ENCODE measurements at places on chromosomes 11 and 22.

- no peak for ATAC-seq
Observed at GRCh38 chr22:50360578-50360977, 17.5 kb downstream of the PPP6R2 start.

GRCh38 chr22:30885001-30885366, 83.6 kb downstream of the MORC2 start:
- no peak for ATAC-seq

- ATAC-seq, result no peak
Observed at GRCh38 chr22:49046000-49046545, 781.6 kb downstream of the BRD1 start.

DNA sequence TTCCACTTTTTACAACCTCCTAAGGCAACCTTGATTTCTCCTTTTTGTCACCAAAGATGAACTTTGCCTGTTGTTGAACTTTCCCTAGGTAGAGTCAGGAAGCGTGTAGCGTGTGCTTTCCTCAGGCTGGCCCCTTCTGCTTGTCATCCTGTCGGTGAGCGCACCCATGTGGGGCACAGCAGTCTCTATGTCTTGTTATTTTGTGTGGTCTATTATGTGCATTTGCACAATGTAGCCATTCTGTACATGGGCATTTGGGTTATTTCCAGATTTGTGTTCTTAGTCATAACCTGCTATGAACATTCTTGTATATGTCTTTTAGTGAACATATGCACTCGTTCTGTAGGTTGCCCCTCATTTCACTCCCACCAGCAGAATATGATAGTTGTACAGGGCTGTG, 34.9 kb downstream of the CABIN1 start:
- no peak for ATAC-seq

DNA sequence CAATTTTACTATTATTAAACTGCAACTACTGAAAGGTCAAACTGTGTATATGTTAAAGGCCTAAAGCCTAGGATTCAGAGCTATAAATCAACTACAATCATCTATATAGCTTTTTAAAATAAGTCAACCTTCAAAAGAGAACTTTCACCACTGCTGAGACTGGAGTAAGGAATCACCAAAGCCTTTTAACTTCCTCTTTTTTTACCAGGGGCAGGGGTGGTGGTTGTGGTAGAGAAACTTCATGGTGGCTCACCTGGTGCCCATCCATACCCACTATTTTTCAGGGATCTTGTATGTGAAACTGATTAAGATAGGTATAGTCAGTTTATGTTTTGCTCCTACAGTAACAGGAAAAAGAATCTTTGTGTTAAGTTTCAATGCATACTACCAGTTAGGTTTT, 31.5 kb downstream of the TSG101 start:
- ATAC-seq, result no peak

- no peak for ATAC-seq
Observed at GRCh38 chr11:95548416-95548815, 241.2 kb downstream of the FAM76B start.

GRCh38 chr11:87260811-87261210, 223.1 kb downstream of the TMEM135 start:
- ATAC-seq, result no peak

DNA sequence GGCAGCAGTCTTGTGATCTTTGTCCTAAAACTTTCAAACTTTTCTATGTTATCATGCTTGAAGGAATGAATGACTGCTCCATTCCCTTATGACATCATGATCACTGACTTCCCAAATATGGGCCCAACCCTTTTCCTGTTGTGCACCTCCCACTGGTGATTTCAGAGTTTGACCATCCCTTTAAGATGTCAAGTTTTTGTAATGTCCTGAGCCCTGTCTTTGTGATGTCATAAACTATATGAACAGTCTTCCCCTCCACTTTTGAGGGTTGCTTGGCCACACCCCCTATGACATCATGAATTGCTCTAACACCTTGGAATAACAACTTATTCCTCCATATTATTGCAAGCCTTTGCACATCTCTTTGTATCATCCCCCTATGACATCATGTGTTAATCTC, 16.5 kb upstream of the NUCB2 start:
- ATAC-seq, result no peak

DNA sequence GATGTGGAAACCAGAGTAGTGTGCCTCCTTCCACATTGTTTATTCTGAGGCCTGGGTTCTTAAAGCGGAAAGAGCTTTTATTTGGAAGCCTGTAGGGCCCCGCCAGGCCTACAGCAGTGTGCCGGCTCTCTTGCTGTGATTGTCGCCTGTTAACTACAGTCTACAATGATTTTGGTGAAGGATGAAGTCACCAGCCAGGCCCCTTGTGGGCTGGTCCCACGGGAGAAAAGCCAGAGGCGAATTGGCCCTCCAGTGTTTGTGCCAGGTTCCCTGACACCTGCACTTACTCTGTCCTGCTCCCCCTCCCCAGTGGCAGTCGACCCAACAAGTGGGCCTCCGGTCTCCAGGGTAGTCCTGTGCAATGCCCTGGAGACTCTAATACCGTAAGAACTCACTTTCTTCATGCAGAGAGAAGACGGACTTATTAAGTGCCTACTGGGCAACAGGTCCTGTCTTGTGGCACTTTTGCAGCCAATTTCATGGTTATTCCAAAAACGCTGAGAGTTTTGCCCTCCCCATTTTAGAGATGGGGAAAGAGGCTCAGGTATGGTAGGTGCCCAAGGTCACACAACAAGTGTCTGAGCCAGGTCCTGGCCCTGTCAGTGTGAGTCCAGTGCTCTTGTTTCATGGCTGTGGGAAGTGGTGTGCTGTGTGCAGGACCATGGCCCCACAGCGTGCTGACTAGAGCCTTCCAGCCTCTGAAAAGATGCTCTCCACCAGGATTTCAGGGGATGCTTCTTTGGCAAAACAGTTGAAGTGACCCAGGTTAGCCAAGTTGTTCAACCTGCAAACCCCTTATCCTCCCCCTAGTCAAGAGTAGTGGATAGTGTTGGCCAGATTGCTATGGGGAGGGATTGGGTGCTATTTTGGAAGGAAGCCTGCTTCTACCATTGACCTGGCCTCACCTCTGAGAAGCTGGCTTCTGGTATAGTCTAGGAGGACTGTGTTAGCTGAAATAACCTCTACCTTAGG, 1.4 kb downstream of the MICAL2 start:
- no peak for ATAC-seq

- ATAC-seq, result no peak
Observed at GRCh38 chr22:46575911-46576555, 38.6 kb upstream of the CELSR1 start.

DNA sequence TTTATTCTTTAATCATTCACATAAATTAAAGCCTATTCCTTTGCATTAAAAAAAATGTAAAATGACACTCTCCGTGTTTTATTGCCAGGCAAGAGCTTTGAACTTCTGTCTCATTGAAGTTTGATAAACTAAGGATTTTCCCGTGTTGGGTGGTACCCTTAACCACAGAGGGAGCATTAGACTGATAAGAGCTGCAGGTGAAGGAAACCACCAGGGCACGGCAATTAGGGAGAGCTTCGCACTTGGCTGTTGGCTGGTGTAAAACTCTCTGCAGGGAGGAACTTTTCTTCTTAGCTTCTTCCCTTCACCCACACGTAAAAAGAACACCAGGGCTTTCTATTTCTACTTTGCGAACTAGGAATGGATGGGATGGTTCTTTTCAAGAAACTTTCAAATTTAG, 47.0 kb downstream of the CSTPP1 start:
- ATAC-seq, result no peak

DNA sequence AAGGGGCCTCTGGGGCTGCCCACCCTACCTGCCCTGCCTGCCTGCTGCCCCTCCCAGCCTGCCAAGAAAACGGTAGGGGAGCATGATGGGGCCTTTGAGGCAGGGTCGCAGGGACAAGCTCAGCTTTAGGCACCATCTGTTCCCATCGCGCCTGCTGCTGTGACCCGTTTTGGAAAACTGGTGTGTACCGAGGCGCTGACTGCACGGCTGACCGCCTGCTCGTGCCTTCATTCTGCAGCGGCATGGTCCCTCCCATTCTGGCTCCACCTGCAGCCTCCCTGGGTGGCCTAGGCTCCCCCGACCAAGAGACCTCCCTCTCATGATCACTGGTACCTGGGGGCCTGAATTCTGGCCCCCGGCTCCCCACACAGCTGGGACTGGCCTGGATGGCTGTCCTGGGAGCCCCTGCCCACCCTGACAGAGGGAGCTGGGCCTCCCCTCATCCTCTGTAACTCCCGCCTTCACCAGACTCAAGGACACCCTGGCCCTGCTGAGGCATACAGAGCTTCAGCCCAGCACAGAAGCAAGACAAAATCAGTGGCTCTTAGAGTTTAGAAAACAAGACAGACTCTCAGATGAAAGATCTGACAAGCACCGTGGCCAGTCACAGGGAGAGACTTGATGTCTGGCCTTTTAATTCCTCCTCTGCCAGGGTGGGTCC, 6.5 kb upstream of the MYRF start:
- ATAC-seq, result no peak

DNA sequence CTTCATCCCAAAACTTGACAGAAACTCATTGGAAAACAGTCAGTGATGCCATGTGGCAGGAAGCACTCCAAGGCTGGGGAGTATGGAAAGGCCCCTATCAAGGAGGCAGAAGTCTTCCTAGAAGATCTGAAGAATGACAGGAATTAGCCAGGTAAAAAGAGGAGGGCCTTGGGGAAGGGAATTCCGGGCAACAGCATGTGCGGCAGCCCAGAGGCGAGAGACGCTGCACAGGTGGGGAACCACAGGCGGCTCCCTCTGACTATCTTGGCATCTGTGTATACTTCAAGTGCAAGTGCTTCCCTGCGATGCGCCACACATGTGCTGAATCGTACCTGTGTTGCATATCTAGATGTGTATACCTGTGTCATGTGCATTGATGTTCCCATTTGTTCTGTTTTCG, 12.7 kb downstream of the PDE2A start:
- no peak for ATAC-seq
